ENCODE measurements at places on chromosomes 11 and 22.

DNA sequence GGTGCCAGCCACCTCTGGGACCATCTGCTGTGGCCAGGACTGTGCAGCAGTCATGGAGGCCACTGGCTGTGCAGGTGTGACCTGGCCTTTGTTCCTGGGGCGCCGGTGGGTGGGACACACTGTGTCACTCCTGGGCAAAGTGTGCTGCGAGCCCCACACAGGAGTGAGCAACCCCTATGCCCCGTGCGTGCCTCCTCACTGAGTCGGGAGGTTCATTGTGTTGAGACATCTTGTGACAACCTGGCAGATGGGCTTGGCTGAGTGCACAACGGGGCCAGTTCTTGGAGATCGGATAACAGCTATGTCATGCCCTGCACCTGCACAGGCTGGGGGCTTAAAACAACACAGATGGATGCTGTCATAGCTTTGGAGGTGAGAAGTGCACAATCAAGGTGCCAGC is 13.5 kb downstream of the ANO1 start:
- no peak for DNase-seq

DNA sequence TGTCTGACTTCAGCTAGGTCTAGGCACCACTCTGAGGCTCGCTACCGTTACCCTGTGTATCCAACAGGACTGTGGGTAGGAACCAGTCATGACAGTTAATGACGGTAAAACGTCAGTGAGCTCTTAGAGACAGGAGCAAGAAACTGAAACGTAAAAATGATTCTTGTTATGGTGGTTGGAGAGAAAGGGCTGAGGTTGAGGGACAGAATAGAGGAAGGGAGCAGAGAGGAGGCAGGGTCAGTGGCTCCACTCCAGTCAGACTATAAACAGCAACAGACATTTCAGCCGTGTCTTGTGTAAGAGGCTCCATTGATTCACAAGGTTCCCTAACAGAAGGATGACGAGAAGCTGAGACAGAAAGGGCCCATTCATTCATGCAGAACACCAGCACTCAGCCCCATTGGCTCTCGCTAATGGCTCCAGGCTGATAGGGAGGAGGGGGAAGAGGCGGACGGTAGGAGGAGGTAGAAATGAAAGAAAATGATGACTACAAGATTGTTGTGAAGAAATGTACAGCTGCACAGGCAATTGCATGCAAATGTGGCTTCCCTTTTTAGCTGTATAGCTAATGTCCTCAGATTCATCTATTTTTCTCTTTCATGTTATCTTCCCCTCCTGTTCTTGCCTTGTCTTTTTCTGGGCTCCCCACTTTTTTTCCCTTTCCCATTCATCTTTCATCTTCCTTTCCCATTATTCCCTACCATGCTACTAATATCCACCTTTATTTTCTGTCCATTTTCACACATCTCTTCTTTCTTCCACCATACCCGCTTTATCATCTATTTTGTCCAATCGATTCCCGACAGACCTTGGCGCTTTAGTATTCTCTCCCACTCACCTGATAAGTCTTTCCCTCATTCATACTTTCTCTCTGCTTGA is 34.3 kb downstream of the ETS1 start:
- DNase-seq, result no peak

GRCh38 chr11:32905028-32905667 is 12.5 kb downstream of the QSER1 start:
- no peak for DNase-seq

- no peak for DNase-seq
These were observed 765.4 kb upstream of the ANO3 start for GRCh38 chr11:25566298-25567200.

DNA sequence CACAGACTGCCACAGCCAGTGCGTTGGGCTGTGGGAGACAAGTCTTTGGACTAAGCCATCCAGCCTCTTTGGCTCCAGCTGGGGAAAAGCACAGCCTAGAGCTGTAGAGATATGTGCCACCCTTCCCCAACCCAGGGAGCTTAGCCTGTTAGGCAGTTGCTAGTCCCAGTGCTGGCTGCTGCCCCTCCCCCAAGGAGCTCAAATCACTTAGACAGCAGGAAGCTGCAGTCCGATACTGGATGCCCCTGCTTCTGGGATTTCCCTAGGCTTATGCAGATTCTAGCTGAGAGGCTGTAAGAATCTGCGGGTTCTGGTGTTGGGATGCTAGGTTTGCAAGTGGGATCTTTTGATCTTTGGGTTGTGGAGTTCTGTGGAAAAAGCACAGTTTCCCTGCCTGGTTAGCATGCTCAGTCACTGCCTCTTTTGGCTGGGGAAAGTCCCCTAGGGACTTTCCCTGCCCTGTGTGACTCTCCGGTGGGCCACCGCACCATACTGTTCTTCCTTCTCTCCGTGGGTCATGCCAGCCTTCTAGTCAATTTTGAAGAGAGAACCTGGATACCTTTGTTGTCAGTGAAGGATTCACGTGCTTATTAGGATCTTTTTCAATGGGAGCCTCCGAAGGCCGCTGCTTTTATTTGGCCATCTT is 792.0 kb downstream of the KCNA4 start:
- no peak for DNase-seq

All from NCI-H1694 treated with DMSO at 0.1 percent for 48 hours (cell line).